ENCODE measurements at places on chromosomes 12 and 14. TPM values are rescaled to one million over a fixed set of nuclear protein-coding genes. Genes with fewer than 3 reads are reported as not detected.

Gene PPTC7
- 11.8 TPM for total RNA-seq

Gene GPHN
- total RNA-seq = 11.8 TPM

Gene DTX3
- 21.3 TPM for total RNA-seq

Gene CATSPERB
- total RNA-seq = not detected

Gene ASB2
- 0.80 TPM for total RNA-seq

Gene TAS2R19
- not detected for total RNA-seq

Gene PRB2
- not detected for total RNA-seq

Gene CSRP2
- 21.9 TPM for total RNA-seq

Gene TMEM63C
- total RNA-seq = 2.2 TPM

Gene FERMT2
- total RNA-seq = 54.9 TPM

Gene CRIP2
- total RNA-seq = 172 TPM

Gene KRT73
- not detected for total RNA-seq

Gene GPD1
- total RNA-seq = 0.07 TPM

Gene OR6C74
- total RNA-seq = not detected

Gene PIWIL1
- total RNA-seq = not detected

Gene DAO
- total RNA-seq = not detected

Measured in A549 treated with ZK216348 at 1 μM for 4 hours (cell line).